ENCODE measurements at places on chromosomes 3 and 15. TPM values are rescaled to one million over a fixed set of nuclear protein-coding genes. Genes with fewer than 3 reads are reported as not detected.

TNFAIP8L3 gene
- total RNA-seq, result 6.9 TPM

CPEB1 gene
- total RNA-seq, result 14.1 TPM

HACD2 gene
- total RNA-seq, result 24.6 TPM

BFSP2 gene
- total RNA-seq, result not detected

CATSPER2 gene
- total RNA-seq, result 2.0 TPM

PLXNB1 gene
- total RNA-seq, result 37.3 TPM

PLD1 gene
- 16.9 TPM for total RNA-seq

UBE3A gene
- 84.6 TPM for total RNA-seq

SH2D7 gene
- not detected for total RNA-seq

CAPN3 gene
- total RNA-seq, result 1.6 TPM

STRA6 gene
- 0.59 TPM for total RNA-seq

Measured in smooth muscle cell of the pulmonary artery (primary cell).